ENCODE measurements at places on chromosomes 12 and 14.

GRCh38 chr14:103033681-103034096, 23.7 kb downstream of the CDC42BPB start:
- DNase-seq, result no peak

DNA sequence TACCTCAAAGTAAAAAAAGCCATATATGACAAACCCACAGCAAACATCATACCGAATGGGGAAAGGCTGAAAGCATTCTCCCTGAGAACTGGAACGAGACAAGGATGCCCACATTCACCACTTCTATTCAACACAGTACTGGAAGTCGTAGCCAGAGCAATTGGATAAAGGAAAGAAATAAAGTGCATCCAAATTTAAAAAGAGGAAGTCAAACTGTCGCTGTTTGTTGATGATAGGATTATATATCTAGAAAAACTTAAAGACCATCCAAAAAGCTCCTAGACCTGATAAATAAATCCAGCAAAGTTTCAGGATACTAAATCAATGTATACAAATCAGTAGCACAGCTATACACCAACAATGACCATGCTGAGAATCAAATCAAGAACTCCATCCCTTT, 5.2 kb downstream of the NDUFA12 start:
- DNase-seq, result no peak

- no peak for DNase-seq
Measured at GRCh38 chr14:54774824-54775223, 127.8 kb downstream of the GCH1 start.

- no peak for DNase-seq
Measured at GRCh38 chr14:55427439-55427838, 13.0 kb downstream of the TBPL2 start.

- no peak for DNase-seq
Measured at GRCh38 chr12:48029491-48030172, 25.4 kb upstream of the COL2A1 start.

DNA sequence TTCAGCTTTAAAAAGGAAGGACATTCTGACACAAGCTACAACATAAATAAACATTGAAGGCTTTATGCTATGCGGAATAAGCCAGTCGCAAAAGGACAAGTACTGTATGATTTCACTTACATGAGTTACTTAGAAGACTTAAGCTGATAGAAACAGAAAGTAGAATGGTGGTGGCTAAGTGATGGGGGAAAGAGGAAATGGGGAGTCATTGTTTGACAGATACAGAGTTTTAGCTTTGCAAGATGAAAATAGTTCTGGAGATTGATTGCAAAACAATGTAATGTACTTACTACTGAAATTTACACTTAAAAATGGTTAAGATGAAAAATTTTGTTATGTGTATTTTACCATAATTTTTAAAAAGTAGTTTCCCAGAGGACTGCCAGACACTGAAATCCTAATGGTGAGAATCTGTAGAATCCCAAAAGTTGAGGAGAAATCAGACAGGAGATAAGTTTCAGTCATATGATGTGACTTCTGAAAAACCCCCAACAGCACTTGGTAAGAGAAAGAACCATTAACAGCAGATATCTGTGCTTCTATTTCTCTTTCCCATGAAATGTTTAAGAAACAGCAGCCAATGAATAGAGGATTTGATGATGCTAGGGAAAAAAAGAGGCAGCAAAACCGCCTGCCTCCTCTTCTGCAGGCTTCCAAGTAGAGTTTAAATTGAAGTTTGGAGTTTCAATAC, 16.6 kb upstream of the CLEC2A start:
- DNase-seq, result no peak

DNA sequence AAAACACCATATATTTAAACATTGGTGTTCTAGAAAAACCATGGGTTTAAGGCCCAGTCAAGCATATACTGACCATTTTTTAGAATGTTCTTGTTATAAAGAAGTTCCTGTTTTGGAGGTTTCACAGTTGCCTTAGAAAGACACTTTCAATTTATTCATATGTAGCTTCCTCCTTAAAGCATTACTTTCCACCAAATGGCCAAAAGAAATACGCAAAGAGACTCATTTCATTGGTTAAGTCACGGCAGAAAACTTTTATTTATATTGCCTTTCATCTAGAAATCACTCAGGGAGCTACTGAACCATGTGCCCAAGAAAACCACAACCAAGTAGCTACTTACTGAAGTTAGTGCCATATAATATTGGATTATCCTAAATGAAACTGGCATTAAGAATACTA, 40.0 kb downstream of the MYBPC1 start:
- DNase-seq, result no peak

GRCh38 chr14:49953196-49953595, 60.3 kb downstream of the ARF6 start:
- DNase-seq, result no peak

DNA sequence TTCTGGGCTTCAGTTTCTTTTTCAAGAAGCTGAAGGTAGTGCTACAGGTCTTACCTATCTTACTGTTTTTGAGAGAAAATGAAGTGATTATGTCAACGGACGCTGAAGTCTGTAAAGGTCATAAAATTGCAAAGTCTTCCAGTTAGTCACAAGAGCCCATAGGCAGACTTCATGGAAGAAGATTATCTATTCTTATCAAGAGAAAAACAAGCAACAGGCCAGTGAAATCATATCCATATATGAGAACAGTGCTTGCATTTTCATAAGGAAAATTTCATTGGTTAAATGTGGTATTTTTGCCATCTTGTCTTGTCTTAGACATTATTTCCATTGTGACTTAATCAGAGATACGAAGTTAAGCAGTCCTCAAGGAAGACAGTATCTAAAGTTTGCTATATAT, 412.7 kb upstream of the SEL1L start:
- DNase-seq, result no peak

GRCh38 chr12:110361216-110361615, 42.3 kb downstream of the ANAPC7 start:
- DNase-seq, result no peak

GRCh38 chr12:121543786-121544185, 37.0 kb downstream of the KDM2B start:
- DNase-seq, result no peak

- DNase-seq, result no peak
Measured at GRCh38 chr12:2075508-2076195, 22.9 kb downstream of the CACNA1C start.

GRCh38 chr14:94498215-94498614, 11.1 kb downstream of the SERPINA12 start:
- no peak for DNase-seq

DNA sequence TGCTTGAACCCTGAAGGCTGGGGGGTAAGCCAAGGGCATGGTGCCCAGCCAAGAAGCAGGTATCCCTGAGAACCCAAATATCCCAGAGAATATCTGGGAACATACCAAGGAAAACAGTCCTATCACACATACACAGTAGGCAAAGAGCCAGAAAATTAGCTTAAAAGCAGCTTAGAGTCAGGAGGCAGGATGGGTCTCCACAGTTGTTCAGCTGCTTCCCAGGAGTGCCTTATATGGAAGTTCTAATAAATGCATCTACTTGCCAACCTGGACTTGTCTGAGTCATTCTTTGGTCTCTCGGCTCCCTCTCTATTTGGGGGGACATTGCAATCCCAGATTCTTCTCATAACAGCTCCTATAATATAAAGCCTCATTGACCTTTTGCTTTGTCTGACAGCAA, 9.0 kb upstream of the GPR135 start:
- DNase-seq, result no peak

DNA sequence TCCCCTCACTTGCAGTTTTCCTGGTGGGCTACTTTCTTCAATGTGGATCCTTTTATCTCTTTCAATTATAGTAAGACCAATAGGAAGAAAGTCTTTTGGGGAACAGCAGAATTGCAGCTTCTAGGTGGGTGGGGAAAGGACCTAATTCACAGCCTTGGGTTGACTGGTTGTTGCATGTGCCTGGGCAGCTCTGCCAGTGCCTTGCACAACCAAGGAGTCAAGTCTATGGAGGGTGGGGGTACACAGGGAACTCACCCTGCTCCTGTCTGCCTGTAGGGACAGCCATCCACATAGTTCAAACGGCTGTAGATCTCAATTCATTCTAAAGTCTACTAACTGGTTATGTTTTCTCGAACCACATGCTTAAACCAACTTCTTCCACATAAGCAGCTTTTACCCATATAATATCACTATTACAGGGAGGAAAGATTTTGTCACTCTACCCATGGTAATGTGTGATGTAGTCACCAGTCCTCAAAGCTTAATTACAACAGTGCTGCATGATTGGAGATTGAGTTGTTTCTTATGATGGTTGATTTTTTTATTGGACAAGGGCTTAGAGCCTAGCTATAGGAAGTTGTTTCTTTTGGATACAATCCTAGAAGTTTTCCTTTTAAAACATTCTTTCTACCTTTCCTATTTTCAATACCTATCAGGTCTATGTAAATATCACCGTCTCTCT, 117.7 kb upstream of the FRMD6 start:
- DNase-seq, result no peak

DNA sequence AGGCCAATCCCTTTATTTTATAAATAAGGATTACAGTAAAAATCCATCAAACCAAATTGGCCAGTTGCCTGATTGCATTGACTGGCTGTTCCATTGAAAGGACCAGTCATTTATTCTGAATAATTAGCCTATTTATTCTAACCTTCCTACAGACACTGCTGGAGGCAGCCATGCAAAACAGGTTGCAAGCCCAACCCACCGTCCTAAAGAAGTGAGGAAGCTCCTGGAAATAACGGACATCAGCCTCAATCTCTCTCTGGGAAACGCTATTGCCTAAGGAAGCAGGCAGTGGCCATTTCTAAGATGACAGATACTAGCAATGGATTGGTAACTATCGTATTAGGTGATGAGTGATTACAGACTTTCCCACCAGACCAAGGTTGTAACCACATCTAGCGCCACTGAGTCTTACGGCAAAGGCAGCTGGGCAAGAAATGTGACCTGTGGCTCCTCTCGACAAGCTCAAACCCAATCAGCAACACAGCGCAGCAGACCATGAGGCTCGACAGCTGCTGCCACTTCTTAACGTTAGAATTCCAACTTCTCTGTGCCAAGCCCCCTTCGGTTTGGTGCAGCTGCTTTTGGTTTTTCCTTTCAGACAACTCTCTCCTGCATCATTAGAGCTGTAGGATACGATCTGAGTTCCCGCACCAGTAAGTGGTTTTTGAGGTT, 134.2 kb downstream of the KCNK10 start:
- no peak for DNase-seq

GRCh38 chr12:66633676-66634075, 45.2 kb downstream of the GRIP1 start:
- no peak for DNase-seq

GRCh38 chr12:47991106-47992061, 12.9 kb downstream of the COL2A1 start:
- DNase-seq, result no peak

GRCh38 chr12:1328391-1328790, 266.0 kb downstream of the FBXL14 start:
- no peak for DNase-seq

DNA sequence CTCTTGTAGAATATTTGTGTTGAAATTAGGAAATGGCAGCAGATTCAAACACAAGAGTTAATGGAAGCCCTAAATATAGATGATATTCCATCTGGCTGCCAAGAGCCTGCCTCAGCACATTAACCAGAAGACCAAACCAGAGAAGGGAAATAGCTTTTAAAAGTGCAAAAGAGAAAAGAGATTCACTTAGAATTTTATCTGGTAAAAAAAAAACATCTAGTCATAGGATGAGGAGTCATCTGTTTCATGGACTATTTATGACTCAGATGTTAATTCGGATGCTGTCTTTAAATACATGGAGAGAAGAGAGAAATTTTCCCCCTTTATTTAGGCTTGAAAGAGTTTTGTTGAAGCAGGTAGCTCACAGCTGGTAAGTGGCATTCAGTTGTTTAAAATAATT, 201.6 kb upstream of the NUDT4 start:
- DNase-seq, result no peak

GRCh38 chr12:116266631-116267349, 10.7 kb downstream of the MED13L start:
- no peak for DNase-seq

DNA sequence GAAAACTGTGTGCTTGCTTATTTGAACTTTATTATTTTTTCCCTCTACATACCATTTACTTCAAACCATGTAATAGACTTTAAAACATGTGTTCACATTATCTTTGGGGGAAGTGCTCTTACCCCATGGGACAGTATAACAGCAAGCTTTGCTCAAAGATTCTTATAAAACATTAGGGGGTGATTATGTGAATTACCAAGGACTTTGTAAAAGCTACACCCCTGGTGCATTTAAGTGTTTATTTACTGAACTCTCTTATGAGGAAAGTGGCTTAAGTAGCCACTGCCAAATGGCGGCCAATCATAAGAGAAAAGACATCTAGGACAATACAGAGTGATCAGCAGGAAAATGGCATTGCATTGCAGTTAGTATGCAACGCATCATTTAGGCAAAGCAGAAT, 70.3 kb downstream of the CAPZA3 start:
- no peak for DNase-seq

- no peak for DNase-seq
Measured at GRCh38 chr14:60506010-60506409, 2.9 kb upstream of the SIX6 start.

DNA sequence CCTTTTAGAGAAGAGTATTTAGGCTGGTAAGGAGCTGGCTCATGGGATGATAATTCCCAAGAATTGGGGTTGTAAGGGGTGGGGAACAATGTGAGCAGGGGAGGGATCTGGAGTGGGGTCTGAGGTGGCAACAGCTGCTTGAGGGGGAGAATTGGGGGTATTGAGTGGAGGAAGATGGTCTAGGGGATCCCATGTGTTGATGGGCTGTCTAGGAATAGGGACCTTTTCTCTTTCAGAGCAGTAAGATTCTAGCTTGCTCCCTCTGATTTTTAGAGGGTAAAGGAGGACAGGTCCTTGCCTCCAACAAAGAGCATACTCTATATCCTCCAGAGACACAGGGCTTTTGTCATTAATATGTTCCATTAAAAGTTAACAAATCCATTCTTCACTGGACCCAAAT, 22.4 kb downstream of the CLEC2A start:
- DNase-seq, result no peak

DNA sequence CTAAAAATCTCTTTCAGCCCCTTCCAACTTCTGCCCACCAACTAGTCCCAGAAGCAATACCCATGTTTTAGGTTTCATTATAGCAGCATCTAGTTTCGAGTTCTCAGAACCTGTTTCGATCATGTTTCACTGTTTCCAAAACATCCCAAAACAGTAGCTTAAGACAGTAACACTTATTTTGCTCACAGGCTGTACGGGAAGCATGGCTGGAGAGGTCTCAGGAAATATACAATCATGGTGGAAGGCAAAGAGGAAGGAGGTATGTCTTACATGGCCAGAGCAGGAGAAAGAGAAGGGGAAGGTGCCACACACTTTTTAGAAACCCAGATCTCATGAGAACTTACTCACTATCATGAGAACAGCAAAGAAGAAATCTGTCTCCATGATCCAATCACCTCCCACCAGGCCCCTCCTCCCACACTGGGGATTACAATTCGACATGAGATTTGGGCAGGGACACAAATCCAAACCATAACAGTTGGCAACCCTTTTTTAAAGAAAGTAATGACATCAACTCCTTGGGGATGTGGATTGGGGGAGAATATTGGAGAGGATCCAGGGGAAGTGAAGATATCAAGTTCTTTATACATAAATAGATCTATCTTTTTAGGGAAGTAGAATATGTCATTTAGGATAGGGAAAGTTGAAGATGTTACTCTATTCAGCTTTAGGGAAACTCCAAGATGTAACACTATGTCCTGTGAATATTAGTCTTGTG, 269.9 kb upstream of the PLEKHG7 start:
- DNase-seq, result no peak
